NCI-H2171 treated with DMSO at 0.1 percent for 48 hours (cell line): ENCODE measurements at places on chromosomes 12 and 14.

GRCh38 chr12:89756194-89756584 is 47.6 kb upstream of the ATP2B1 start:
- no peak for DNase-seq

GRCh38 chr12:102869571-102869970 is 47.5 kb downstream of the PAH start:
- DNase-seq = no peak

- DNase-seq = no peak
These were observed 20.9 kb upstream of the SCFD1 start for GRCh38 chr14:30600922-30601918.

- no peak for DNase-seq
These were observed 25.1 kb upstream of the CDK17 start for GRCh38 chr12:96425321-96425720.

DNA sequence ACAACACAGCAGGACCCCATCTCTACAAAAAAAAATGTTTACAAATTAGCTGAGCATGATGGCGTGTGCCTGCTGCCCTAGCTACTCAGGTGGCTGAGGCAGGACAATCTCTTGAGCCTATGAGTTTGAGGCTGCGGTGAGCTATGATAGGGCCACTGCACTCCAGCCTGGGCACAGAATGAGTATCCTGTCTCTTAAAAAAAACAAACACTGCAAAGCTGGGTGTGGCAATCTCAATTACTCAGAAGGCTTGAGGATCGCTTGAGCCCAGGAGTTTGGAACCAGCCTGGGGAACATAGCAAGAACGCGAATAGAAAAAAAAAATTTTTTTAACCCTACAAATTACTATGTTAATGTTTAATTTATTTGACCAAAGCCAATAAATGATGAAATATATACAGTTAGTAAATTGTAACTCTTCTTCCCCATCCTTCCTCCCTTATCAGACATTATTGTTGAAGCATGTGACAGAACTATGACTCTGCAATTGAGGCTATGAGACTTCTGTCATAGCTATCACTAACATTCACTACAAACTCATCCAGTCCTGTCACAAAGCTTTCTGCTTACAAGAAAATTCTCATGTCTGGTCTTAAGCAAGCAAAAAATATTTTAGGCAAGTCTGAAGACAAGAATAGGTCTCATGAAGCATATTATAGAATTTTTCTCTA is 9.8 kb downstream of the BTBD7 start:
- DNase-seq = no peak

DNA sequence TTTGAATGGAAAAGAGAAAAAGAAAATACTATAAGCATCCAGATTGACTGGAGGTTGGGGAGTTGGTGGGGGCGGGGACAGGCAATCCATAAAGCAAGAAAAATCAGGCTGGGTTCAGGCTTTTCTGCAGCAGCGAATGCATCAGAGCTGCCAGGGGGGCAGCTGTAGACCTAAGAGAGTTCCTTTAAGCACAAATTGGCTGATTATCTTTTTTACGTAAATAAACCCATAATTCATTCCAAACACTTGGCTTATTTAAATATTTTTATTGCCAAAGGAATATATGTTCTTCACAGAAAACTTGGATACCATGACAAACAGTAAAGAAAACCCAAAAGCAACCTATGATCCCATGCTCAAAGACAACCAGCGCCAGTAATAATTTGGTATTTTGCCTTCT is 10.2 kb downstream of the BDKRB2 start:
- no peak for DNase-seq

DNA sequence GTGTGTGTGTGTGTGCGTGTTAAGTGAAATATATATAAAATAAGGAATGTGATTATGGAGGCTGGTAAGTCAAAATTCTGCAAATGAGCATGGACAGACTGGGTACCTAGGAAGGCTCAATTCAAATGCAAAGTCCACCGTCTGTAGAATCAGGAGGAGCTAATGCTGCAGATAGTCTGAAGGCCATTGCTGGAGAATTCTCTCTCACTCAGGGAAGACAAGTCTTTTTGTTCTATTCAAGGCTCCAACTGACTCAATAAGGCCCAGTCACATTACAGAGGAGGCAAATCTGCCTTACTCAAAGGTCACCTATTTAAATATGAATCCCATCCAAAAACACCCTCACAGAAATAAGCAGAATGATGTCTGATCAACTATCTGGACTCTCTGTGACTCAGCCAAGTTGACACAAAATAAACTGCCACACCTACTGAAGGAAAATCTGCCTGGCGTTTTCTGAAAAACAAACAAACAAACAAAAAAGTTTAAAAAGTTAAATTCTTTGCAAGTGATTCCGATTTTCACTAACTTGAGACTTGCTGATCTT is 684 bp upstream of the KLRF2 start:
- no peak for DNase-seq
